ENCODE measurements at places on chromosomes 4 and X. TPM values are rescaled to one million over a fixed set of nuclear protein-coding genes. Genes with fewer than 3 reads are reported as not detected.
A peak's percentile ranks its signal among the peaks of the same experiment; 100 is the strongest.

The GNPDA2 gene
- total RNA-seq, result 14.6 TPM

GRCh38 chrX:136168929-136169735 is 21.8 kb downstream of the FHL1 start:
- no peak for DNase-seq

The SHOX gene
- not detected for total RNA-seq

DNA sequence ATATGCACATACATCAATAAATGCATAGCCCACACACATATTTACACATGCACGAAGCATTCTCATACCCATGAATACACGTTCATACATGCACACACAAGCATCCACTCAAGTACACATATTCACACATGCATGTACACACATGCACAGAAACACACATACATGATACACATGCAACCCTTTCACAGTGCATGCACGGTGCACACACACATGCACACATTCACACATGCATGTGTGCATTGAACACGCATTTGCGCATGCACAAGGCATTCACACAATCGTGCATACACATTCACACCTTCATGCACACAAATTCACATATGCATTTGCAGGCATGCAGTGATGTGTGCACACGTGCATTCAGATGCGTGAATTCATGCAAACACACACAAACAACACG is 324.5 kb downstream of the DHRSX start:
- no peak for DNase-seq

DNA sequence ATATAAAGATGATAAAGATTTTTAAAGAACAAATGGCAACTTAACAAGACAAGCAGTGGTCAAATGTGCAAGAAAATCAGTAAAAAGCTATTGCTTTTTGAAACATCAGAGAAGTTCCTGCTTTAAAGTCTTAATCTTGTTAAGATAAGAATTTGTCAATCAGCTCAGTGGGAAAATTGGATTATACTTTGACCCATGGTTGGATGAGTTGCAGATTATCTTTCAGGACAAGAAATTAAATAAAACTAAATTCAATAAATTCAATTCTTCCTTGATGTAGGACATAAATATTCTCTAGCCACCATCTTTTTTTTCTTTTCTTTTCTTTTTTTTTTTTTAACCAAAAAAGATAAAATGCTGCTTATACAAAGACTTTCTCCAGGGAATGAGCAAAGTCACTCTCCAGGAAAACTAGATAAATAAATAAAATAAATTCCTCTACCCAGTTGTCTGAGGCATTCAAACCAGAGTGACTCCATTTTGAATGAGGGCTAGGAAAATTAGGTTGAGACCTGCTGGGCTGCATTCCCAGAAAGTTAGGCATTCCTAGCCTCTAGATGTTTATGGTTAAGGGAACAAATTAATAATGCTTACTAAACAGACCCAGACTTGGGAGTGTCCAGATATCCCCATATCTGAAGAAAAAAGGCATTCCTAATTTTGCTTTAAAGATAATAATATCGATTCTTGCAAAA is 211.2 kb downstream of the SNCA start:
- no peak for DNase-seq

DNA sequence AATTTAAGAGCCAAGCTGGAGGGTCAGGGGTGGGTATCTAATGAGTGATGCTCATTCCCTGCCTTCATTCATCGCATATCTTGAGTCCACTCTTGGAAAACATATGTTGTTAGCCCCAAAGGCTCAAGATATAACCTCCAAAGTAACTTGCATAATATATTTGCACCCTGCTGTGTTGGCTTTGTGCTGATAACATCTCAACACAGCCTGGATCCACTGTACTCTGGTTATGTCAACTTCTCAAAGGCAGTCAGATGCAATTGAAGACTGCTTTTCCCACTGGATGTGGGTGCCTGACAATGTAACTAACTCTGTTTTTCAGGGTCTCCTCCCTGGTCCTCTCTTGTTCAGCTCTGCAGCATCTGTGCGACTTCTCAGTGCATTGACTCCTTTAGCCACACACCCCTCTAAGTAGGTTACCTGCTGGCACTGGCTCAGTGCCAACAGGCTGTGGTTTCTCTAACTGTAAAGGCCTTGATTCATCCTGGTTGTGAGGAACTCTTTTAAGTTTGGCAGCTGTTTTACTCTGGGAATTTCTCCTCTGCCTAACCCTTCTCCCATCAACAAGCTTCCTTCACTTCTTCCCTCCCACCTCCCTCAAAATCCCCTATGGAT is 28.1 kb downstream of the SLC16A2 start:
- DNase-seq, result peak; percentile 17

The LEF1 gene
- 182 TPM for total RNA-seq

- DNase-seq, result no peak
Observed at GRCh38 chr4:106424426-106424825, 55.8 kb upstream of the GIMD1 start.

GRCh38 chr4:47213971-47214370 is 182.6 kb downstream of the GABRB1 start:
- DNase-seq, result no peak

DNA sequence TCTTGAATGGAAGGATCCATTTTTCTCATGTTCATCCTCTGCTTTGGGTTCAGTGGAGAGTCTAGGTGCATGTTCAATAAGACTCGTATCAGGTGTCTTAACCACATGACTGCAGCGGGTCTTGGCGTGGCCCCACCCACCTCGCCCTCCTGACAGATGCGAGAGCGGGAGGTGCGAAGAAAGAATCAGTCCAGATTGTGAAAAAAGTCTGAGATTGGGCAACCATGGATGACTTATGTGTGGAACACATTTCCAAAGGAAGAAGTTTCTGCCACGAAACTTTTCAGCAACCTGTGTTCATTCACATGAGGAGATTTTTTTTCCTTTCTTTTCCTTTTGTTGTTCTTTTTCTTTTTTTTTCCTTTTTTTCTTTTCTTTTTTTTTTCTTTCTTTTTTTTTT is 66.8 kb downstream of the NSD2 start:
- DNase-seq, result no peak

DNA sequence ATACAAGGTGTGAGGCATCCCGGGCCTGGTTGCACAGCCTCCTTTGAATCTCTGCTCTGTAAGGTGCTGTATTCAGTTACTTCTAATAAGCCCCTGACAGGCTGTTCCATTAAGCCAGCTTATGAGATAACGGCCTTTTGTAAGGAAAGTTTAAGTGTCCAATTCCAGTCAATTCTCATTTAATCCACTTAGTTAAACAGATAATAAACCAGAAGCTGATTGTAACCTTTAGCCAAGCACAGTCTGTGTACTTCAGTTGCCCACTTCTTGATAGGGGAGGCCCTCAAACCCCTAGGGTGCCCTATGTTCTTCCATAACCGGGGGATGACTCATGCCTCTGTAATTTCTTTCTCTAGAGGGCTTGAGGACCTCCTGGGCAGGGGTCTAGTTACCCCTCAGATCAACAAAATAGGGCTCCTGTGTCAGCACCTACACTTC is 63.4 kb downstream of the RASL11B start:
- no peak for DNase-seq

DNA sequence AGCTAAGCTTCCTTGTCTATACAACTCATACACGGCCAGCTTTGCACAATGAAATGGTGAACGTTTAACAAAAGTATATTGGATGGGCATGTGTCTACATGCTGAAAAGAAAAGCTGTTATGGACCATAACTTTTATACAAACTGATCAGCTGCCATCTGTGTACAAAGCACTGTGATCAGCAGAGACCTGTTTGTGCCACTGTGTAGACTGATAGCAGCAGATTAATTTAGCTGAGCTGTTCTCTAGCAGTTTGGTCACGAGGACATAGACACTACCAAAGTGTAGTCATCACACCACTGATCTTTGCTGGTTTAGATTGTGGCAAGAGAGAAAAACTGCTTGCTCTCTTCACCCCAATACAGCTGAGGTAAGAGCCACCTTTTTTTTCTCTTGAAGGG is 124.5 kb downstream of the RAPGEF2 start:
- DNase-seq, result no peak

The PNMA5 gene
- not detected for total RNA-seq

The NR0B1 gene
- not detected for total RNA-seq

GRCh38 chr4:152073351-152074087 is 312.7 kb upstream of the GATB start:
- DNase-seq, result no peak

The ACE2 gene
- total RNA-seq, result not detected

- DNase-seq, result no peak
Observed at GRCh38 chr4:176795441-176795840, 2.7 kb upstream of the VEGFC start.

The ODAPH gene
- total RNA-seq, result not detected

- peak; percentile 35 for DNase-seq
Observed at GRCh38 chr4:78592088-78592783, 40.7 kb downstream of the ANXA3 start.

The PPP2R2C gene
- not detected for total RNA-seq

The MID2 gene
- total RNA-seq, result 6.6 TPM

DNA sequence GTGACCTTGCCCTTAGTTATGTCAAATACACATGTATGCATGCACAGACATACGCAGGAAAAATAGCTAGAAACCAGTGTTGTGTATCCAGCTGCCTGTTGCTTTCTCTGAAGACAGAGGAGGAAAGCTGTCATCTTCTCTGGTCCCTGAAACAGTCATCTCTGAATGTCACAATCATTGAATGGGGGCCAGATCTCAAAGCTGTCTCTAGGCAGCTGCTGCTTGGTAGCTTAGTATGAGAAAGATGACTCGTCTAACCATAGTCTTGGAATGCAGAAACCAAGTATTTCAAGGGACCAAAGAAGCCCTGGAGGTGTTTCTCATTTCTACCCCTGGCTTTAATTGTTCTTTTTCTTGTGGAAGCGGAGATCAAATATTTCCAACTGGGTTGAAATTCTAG is 4.0 kb downstream of the GRIA3 start:
- no peak for DNase-seq

GRCh38 chr4:185540487-185541120 is 5.3 kb upstream of the PDLIM3 start:
- no peak for DNase-seq

DNA sequence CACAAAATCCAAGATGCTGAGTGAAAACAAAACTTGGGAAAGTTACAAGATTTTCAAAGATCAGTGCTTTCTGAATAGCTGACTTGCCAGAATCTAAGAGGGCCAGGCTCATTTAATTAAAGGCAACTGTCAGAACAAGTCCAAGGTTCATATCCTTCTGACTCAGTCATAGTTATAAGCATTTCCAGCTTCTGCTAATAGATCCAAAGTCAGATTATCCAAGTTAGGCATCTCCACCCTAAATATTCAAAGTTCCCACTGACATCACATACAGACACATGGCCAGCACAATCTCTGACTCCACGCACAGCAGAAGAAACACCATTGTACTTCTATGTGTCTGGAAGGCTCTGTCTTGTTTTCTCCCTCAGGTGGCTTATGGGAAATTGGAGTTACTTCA is 41.8 kb downstream of the GASK1B start:
- no peak for DNase-seq

- no peak for DNase-seq
Observed at GRCh38 chr4:8379771-8380170, 60.8 kb downstream of the ACOX3 start.

- DNase-seq, result peak; percentile 5
Observed at GRCh38 chrX:24241822-24242648, 71.8 kb downstream of the SUPT20HL2 start.

DNA sequence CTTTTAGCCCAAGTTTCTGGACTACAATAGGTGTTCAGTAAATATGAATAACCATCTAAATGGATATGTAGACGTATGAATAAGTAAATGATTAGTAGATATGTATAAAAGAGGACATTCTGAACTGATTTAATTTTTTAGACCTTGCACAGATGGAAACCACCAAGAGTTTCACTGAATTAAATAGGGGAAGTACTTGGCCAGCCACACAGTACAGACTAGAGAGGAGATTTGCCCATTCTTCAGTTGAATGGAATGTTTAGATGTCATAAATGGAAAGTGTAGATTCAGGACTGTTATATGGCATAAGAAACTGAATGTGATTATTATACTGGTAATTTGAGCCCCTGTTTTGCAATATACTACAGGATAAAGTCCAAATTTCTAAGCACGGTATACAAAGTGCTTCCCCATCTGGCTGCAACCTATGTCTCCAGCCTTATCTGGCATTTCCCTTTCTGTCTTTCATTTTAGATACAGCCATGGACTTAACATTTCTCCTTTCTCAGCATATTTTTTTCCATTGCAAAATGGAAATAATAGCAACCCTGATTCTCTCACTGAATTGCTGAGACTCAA is 137.8 kb upstream of the HS3ST1 start:
- no peak for DNase-seq

DNA sequence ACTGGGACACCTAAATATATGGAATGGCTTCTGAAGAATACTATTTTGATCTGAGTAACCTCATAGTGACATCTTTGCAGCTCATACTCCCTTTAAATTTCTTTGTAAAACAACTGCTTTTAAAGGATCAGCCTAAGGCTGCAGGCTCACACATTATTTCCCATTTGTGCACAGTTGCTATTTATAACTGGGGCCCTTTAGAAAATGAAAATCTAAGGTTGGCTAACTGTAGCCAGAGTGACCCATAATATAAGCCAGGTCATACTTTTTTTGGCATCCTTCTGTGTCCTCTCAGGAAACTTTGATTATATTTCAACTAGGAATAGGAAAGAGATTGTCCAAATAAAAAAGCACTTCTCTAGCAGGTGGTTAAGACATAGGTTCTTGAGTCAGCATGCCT is 123.6 kb upstream of the RASGEF1B start:
- no peak for DNase-seq

DNA sequence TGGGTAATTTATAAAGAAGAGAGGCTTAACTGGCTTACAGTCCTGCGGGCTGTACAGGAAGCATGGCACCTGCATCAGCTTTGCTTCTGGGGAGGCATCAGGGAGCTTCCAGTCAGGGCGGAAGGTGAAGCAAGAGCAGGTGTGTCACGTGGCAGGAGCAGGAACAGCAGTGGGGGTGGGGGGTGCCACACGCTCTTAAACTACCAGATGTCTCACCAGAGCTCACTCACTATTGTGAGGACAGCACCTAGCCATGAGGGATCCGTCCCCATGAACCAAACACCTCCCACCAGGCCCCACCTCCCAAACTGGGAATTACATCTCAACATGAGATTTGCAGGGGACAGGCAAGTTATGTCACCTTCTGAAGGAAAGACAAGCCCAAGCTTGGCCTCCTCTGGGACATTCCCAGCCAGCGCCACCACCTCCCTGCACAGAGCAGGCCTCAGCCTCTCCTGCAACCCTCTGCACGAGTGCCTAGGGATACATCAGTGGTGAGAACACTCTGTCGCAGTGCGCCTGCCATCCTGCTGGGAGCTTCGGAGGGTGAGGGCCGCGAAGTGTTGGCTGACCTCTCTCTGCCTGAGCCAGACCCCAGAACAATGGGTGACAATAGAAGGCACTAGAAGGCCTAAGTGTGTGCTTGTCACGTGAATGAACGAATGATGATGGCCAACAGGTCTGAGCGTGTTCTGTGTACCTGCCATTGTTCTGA is 244.3 kb downstream of the EVC2 start:
- DNase-seq, result no peak

GRCh38 chrX:56994375-56995270 is 718 bp downstream of the SPIN3 start:
- DNase-seq, result no peak

- DNase-seq, result no peak
Observed at GRCh38 chr4:38075370-38076152, 115.4 kb downstream of the PTTG2 start.

Data from activated CD8-positive, alpha-beta T cell treated with anti-CD3 and anti-CD28 coated beads for 36 hours (primary cell).